ENCODE measurements at places on chromosomes 5 and 9.

DNA sequence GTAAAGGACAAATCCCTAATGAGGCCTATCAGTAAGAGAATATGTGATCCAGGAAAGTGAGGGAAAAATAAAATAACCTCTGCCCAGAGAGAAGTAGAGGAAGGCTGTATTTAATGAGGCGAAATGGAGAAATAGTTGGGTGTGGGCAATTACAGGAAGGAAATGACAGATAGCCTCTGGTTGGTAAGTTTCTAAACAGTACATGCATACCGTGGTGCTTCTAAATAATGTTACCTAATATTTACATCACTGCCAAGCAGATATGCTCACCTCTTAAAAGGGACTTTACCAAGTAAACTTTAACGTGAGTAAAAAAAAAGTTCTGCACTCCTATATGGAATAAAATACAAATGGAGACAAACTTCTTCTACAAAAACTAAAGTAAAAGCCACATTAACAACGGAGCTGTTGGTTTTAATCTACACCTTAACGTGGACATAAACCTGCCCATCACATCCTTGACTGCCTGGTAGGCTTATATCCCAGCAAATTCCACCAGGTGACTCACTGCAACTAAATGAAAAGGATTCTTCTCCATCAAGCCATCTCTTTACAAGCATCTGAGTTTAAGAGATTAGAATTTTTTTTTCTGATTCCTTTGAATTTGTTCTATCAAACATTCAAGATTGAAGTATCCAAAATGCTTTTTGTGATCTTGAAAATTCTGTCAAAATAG is 12.4 kb downstream of the NFIL3 start:
- no peak for DNase-seq

GRCh38 chr5:154702477-154702876 is 52.7 kb upstream of the LARP1 start:
- no peak for DNase-seq

GRCh38 chr5:81021486-81021885 is 61.3 kb downstream of the RASGRF2 start:
- DNase-seq = no peak

- no peak for DNase-seq
These were observed 20.0 kb downstream of the CCDC125 start for GRCh38 chr5:69312459-69313160.

DNA sequence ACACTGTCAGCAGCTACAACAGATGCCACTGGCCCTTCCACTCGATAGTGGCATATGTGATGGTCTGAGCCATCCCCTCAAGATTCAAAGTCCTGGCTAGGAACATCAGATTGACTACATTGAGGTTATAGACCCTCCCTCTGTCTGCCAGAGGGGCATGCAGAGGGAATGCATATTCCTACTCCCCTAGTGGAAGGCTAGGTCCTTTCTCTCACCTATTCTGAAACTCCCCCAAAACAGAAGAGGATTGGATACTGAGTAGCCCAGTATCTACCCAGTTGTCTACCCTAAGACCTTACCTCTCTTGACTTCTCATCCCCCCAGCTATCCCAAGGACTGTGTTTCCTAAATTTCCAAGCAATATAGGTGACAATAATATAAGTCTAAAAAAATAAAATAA is 78.5 kb upstream of the PDE4D start:
- DNase-seq = no peak

DNA sequence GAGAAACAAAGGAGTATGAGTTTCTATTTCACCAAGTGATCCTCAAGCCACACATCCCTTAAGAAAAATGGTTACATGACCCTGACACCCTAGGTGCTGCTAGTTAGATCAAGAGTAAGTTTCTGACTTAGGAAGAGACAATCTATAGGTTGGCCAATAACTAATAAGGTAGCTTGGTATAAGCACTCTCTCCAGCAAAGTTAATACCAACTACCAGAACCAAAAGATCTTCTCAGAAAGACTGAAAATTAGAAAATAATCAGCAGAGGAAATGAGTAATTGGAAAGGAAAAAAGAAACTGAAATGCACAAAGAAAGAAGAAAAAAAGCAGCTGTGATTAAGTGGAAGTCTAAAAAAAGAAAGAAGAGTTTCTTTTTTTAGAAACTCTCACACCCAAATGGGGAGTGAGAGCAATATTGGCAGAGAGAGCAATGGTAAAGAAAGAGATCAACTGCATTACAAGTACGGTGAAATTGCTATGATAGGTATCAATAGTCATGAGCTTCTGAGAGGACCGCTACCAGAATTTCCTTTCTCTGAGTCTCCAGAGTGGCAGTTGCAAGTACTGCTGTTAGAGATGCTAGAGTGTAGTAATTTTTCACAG is 195.5 kb downstream of the TMEM167A start:
- no peak for DNase-seq

GRCh38 chr5:75524071-75524470 is 12.4 kb downstream of the POLK start:
- DNase-seq = no peak

DNA sequence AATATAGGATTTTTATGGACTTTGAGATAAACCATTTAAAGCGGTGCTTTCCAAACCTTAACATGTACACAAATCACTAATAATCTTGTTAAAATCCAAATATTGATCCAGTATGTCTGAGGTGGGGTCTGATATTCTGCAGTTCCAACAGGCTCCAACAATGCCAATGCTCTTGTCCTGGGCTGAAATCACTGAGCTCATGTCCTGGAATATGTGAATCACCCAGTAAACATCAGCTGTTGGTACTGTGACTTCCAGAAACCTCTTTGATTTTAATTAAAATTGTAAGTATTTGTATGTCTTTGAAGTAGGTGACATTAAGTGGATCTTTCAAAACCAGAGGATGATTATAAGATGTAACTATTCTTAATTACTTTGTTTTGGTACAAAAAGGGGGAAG is 52.8 kb upstream of the CAST start:
- no peak for DNase-seq

DNA sequence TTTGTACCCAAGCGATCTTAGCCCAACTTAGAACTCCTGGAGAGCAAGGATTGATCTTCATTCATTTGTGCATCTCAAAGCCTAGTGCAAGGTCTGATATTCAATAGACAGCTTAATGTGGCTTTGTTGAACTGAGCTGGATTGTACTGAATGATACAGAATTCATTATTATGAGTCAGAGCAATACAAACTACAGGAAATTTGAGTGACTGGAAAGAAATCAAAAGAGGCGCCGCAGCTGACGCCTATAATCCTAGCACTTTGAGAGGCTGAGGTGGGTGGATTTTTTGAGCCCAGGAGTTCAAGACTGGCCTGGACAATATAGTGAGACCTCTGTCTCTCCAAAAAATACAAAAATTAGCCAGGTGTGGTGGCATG is 58.6 kb downstream of the ENC1 start:
- no peak for DNase-seq

GRCh38 chr5:98563885-98564653 is 209.4 kb upstream of the RGMB start:
- DNase-seq = no peak

- peak; percentile 38 for DNase-seq
These were observed 83.0 kb upstream of the GNA14 start for GRCh38 chr9:77731008-77731698.

DNA sequence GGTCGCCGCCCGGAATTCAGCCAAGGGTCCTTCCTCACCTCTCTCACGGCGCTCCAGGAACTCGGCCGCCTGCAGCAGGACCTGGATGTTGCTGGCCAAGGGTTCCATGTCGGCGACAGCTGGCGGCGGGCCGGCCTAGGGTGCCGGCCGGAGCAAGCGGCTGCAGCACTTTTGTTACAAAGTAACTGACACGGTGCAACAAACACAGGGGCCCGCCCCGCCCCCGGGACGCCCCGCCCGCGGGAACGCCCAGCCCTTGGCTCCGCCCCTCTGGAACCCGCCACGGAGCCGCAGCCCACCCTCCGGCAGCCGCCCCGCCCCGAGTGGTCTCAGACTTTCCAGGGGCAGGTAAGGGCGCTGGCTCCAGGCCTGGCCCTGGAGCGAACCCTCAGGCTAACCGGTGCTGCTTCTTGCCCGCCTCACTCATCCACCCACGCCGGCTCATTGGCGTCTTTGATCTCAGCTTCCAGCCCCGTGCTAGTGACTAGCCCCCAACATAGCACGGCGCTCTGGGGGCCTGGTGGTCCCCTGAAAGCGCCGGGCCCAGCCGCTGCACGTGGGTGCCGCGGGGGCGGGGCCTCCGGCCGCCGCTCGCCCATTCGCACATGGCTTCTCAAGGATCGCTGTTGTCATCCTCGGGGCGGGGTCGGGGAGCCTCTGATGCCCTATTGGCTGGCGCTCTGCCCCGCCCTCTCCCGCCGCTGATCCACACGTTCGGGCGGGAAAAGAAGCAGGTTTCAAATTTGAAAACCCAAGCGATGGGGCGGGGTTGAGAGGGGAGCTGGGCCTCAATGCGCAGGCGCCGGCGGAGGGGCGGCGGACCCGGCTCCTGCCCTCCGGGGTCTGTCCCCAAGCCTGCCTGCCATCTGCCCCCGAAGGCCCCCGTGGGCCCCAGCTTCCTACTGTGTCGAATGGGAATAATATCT is at the start of gene MXD3:
Gene MXD3, minus strand, starts transcription at position 176 of the 926 bp plus-strand sequence. Its CDS starts 68 bp downstream, at position 108.
- peak; percentile 76 for DNase-seq

GRCh38 chr9:123375469-123376132 is 19.6 kb downstream of the CRB2 start:
- no peak for DNase-seq

GRCh38 chr9:6575324-6576034 is 70.0 kb downstream of the GLDC start:
- no peak for DNase-seq

- DNase-seq = no peak
These were observed 32.8 kb upstream of the PIP5K1B start for GRCh38 chr9:68672215-68672614.

- no peak for DNase-seq
These were observed 57.6 kb downstream of the PAX5 start for GRCh38 chr9:36976371-36977030.
